NCI-H82 (cell line): ENCODE measurements at places on chromosomes 4 and X.

DNA sequence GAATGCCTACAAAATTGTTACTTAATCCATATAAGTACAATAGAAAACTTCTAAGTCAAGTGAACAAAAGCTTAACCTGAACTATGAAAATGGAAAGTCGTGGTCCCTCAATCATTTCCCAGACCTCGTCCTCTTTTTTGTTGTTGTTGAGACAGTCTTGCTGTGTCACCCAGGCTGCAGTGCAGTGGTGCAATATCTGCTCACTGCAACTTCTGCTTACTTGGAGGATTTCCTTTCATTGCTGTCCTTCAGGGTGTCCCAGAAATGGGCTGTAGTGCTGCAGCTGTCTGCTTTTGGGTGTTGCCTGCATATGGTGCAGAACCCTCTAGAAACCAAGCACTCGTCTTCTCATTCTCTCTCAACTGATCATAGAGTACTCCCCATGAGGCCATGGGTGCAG, 75.0 kb upstream of the IL2 start:
- no peak for DNase-seq

- no peak for DNase-seq
Observed at GRCh38 chrX:67523932-67524331, 19.9 kb upstream of the AR start.

- DNase-seq, result no peak
Observed at GRCh38 chr4:72376901-72377300, 192.1 kb downstream of the ADAMTS3 start.

DNA sequence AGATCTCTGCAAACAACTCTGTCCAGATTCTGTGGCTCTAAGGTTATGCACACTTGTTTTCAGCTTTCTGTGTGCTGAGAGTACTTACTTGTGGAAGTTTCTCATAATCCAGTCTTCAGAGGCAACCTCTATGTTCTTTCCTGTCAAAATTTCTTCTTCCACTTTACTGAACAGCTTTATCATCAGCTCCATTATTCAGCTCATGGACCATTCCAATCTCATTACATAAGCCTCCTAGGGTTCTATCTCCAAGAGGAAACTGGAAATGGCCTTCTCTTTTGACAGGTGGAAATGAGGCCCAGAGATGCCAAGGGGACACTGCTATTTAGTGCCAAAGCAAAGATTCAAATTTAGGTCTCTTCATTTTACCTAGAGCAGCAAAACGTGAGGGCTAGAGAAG, 61.3 kb downstream of the CHRDL1 start:
- DNase-seq, result no peak

DNA sequence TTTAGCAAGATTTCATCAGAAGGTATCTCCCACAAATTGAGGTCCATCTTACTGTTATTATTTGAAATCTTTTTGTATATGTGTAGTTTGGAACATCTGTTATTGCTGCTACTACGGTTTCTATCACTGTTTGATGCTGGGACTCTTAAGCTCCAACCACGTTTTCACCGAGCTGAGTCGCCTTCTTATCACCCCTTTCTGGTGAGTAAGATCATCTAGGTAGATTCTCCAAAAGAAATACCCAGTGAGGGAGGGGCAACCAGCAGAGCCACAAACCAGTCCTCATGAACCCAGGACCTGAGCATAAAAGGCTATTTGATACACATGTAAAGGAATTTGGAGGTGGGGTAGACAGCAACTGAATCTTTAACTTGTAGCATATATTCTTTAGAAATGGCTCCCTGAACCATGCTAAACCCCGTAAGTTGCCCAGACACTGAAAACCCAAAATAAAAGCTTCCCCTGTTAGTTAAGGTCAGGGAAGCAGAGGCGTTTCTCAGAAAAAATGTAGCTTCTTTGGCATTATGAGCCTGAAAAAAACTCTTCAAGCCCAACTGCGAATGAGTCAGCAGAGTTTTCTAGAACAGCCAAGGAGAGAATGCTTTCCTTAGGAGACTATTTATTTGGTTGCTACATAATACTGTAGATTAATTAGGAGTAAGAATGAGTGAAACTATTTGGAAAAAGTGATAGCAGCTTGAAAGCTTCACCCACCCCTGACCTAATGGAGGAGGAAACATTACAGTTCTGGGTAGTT, 53.8 kb upstream of the ATXN3L start:
- no peak for DNase-seq

GRCh38 chrX:133302775-133303445, 84.8 kb upstream of the TFDP3 start:
- DNase-seq, result no peak

- no peak for DNase-seq
Observed at GRCh38 chr4:55906989-55907388, 41.8 kb upstream of the CEP135 start.

- DNase-seq, result peak; percentile 2
Observed at GRCh38 chr4:102157984-102158383, 187.3 kb downstream of the SLC39A8 start.

DNA sequence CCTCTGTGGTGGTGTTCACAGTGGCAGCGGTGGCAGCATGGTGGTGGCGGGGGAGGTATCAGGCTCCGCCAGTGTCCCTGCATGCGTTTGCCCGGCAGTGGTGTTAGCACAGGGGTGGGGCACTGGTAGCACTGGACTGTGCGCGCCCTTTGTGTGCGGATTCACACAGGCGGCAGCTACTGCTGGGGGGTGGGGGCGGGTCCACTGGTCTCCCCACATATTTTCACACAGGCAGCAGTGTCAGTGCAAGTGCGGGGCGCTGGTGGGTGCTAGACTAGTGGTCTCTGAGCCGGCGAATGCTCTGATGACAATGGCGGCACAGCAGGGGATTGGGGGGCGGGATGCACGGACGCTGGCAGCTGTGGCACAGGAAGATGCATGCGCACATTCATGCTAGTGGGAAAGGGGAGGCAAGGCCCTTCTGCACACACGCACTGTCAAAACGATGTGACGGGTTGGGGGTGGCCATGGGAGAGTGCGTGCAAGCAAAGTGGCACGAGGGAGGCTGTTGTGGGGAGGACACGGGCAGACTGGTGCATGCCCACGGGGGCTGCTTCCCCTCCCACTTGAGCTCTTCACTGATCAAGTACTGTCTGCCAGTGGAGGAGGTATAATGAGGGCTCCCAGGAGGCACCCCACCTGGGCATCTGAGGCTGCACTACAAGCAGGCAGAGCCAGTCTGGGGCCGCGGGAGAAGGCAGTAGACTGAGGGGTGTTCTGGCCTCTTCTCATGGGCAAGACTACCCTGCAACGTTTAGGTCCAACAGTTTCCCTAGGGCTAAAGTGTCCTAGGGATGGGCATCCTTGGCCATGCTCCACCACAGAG, 53.0 kb downstream of the POF1B start:
- no peak for DNase-seq
